ENCODE measurements at places on chromosomes 2 and 18. TPM values are rescaled to one million over a fixed set of nuclear protein-coding genes. Genes with fewer than 3 reads are reported as not detected.

The C2orf66 gene
- 0.18 TPM for polyA plus RNA-seq

The COBLL1 gene
- polyA plus RNA-seq, result 19.6 TPM

The PAIP2B gene
- 8.0 TPM for polyA plus RNA-seq

The SH2D6 gene
- 1.5 TPM for polyA plus RNA-seq

The KIF1A gene
- polyA plus RNA-seq, result 4.3 TPM

The RTP5 gene
- polyA plus RNA-seq, result not detected

The MYCN gene
- 73.2 TPM for polyA plus RNA-seq

The LIMS3 gene
- 5.2 TPM for polyA plus RNA-seq

The SERPINB12 gene
- polyA plus RNA-seq, result not detected

The ARHGEF33 gene
- polyA plus RNA-seq, result 1.00 TPM

The GNAL gene
- 9.3 TPM for polyA plus RNA-seq

The AQP4 gene
- polyA plus RNA-seq, result not detected

The DUSP11 gene
- polyA plus RNA-seq, result 22.2 TPM

The DNMT3A gene
- polyA plus RNA-seq, result 52.9 TPM

DNA sequence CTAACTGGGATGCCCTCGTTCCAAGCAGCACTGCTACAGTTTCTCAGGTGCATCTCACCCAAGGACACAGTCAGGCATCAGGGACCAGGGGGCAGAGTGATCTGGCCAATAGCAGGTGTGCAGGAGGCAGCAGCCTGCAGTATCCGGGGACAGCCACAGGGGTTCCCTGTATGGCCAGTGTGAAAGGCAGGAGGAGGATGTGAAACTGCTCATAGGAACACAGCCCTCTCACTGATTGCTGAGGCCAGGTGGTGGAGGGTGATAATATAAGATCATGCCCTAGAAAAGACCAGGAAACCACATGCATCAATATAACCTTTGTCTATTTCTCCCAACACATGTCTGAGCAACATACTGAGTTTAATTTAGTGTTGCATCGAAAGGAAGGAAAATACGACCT lies 112.7 kb upstream of the TACR1 start:
- no peak overlapping the region for H3K4me3 ChIP-seq
- H3K4me1 ChIP-seq, result no peaks in the 10 kb centered on the region
- no peaks in the 10 kb centered on the region for H3K27me3 ChIP-seq
- no peak for DNase-seq

DNA sequence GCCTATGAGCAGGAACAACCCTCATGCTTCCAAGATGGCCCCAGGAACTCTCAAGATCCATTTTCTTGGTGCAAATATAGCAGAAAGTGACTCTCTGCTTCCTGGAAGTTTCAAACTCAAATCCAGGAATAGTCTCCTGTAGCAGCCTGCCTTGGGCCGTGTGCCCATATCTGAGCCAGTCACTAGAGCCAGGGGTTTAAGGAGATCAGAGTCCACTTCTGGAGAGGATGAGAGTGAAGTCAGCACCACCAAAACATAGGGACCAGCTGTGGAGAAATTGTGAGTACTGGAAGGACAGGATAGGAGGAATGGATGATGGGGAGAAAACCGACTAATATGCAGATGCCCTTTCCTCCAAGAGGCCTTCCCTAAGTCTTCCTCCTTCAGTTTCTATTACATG lies 33.2 kb downstream of the PSD4 start:
- DNase-seq, result no peak
- peaks cover 4% of the 10 kb centered on the region for H3K4me1 ChIP-seq
- H3K27me3 ChIP-seq, result no peaks in the 10 kb centered on the region
- H3K4me3 ChIP-seq, result no peak overlapping the region
- no peaks in the 10 kb centered on the region for H3K36me3 ChIP-seq
- no peak overlapping the region for H3K27ac ChIP-seq

DNA sequence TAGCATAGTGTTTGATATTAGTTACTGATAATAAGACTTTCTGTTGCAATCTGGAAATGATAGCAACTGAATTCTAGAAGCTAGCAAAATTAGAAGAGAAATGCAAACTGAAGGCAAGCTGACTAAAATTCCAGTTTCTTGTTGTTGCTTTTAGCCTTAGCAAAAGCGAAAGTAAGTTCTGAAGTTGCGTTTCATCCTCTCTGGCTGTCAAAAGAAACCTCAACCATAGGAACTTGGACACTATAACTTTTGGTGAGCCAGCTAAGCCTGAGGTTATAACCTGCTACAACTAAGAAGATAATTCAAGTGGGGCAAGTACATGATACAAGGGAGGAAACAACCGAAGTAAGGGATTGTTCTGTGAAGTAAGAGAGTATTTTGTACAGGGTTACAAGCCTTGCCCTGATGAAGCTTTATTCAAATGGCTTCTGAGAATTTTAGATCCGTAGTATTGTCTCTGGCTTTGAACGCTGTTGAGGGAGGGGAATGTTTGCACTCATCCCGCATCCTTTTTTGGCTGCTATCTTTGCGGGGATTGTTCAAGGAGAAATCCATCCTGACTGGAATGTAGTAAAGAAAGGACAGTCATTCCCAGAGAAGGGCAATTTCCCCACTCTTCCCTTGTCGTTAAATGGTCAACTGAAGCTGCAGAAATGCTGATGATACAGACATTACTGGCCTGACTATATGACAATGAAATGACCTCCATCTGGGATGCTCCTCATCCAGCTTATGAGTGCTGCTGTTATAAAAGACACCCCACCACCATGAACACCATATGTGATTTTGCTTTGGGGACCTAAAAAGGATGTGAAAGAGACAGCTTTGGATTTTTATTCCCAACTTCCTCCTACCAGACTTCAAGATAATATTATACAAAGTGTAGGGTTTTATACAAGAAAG lies 7.0 kb upstream of the TMX3 start:
- H3K4me1 ChIP-seq, result no peaks in the 10 kb centered on the region
- DNase-seq, result peak; percentile 45
- no peak overlapping the region for H3K27ac ChIP-seq
- no peaks in the 10 kb centered on the region for H3K36me3 ChIP-seq

DNA sequence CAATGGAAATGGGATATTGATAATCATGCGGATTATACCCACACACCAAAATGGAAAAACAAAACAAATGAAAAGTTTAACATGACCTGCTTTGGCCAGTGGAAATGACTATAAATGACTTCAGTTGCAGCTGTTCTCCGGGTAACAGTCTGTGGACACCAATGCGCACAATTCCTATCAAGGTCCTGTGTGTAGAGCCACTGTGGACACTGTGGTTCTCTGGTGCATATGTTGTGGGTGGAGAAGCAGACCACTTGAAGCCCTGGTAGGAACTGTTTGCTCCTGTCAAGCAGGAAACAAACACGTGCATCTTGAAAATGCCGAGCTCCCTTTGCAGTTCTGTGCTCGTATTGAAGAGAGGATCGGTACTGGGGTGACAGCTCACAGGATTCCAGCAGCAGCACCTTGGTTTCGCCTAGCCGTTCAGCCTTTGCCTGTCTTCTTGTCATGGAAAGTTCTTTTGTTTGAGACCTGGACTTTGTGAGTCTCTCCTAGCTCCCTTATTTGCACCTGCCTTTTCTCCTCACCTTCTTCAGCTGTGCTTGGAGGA lies 32.9 kb downstream of the NCK2 start:
- H3K36me3 ChIP-seq, result no peaks in the 10 kb centered on the region
- H3K27ac ChIP-seq, result no peak overlapping the region
- no peaks in the 10 kb centered on the region for H3K4me1 ChIP-seq
- no peak overlapping the region for H3K4me3 ChIP-seq

DNA sequence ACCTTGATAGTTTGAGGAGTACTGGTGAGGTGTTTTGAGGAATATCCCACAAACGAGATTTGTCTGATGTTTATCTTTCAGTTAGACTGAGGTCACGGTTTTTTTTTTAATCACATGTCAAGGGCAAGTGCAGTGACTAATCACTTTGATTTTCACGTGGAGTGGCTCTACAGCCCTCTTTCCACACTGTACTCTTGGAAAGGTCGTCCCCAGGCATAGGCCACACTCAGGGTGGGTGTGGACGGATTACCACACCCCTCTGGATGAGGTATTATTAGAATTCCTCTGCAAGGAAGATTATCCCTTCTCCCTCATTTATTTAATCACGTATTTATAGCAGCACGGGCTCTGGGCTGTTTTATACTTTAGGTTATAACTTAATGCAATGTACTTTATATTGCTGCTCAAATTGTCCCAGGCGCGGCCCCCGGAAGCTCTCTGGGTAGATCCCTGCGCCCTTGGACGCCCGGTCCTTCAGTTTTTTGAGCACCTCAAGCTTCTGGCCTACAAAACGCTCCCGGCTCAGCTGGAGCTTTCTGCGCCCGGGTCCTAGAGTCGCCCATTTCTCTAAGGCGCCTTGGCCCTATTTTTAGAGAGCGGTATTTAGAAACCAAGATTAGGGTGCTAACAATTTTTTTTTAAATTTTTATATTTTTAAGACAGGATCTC lies 515 bp upstream of the PLEKHB2 start:
- no peaks in the 10 kb centered on the region for H3K27me3 ChIP-seq
- peak; percentile 85 for DNase-seq
- peaks cover 9% of the 10 kb centered on the region for H3K4me1 ChIP-seq

DNA sequence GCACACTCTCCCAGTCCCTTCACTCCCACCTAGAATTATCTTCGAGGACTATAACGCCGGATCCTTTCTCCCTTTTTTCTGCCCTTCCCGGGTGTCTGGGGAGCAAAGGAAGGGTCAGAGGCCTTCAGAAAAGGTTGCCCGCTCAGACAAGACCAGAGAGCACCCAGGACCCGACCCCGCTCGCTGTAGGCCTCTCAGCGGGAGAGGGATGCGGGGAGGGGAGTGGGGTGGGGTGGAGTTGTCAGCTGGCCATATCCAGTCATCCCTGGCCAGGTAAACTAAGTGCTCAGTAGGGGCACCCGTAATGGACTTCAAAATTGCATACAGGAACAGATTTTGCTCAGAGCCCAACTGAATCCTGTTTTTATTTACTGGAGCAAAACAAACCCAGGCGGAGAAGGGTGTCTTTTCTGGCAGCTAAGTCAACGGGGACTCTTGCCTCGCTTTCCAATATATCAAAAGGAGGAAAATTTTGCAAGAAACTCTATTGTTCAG lies 65.0 kb downstream of the NOL4 start:
- no peak overlapping the region for H3K27ac ChIP-seq
- H3K27me3 ChIP-seq, result peaks cover 41% of the 10 kb centered on the region
- H3K4me1 ChIP-seq, result no peaks in the 10 kb centered on the region
- no peak for DNase-seq
- H3K36me3 ChIP-seq, result no peaks in the 10 kb centered on the region
- peak overlapping the region; percentile 34 for H3K4me3 ChIP-seq

DNA sequence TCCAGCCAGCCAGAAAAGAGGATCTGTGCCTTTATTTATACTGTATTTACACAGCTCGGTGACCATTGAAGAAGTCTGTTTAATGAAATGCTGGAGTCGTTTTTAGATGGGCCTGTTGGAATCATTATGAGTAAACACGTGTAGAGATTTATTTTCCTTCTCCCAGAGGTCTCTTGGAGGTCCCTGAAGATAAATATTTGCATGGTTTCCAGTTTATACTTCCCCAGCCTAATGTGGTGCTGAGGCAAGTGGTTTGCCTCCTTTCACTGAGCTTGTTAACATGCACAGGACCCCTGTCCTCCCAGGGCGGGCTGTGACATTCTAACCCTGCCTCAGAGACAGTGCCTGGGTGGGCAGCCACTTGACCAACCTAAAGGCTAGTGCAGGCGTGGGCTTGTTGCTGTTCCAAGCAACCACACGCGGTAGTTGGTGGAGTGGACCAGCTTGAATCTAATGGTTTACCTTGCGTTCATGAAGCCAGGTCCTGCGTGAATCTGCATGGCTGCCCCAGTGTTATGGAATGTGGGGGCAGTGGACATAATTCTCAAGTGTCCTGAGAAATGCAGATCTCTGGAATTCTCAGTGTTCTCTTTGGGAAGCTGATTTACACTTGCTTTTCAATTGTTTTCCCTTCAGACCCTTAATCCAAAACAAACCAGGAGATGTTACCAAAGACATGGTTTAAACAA lies 130.2 kb upstream of the DLX2 start:
- peaks cover 2% of the 10 kb centered on the region for H3K4me1 ChIP-seq
- no peak for DNase-seq
- H3K36me3 ChIP-seq, result no peaks in the 10 kb centered on the region
- peaks cover 43% of the 10 kb centered on the region for H3K27me3 ChIP-seq
- H3K4me3 ChIP-seq, result no peak overlapping the region

DNA sequence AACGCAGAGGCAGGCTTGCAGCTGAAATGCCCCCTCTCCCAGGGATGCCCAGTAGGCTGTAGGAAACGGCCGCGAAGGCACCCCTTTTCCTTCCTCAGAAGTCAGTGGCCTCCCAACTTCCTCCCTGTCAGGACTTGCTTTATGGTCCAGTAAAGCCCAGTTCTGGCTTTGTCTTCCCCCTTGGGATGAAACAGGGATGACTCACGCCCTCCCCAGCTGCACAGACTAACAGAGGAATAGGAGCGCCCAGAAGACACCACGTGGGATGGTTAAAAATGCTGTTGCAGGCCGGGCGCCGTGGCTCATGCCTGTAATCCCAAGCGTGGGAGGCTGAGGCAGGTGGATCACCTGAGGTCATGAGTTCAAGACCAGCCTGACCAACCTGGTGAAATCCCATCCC lies 6.9 kb downstream of the CREG2 start:
- peaks cover 7% of the 10 kb centered on the region for H3K4me1 ChIP-seq
- peaks cover 21% of the 10 kb centered on the region for H3K27me3 ChIP-seq
- DNase-seq, result peak; percentile 81
- no peak overlapping the region for H3K4me3 ChIP-seq

- no peak for DNase-seq
- H3K4me3 ChIP-seq, result no peak overlapping the region
- H3K36me3 ChIP-seq, result no peaks in the 10 kb centered on the region
- H3K4me1 ChIP-seq, result peaks cover 17% of the 10 kb centered on the region
- no peaks in the 10 kb centered on the region for H3K27me3 ChIP-seq
These were observed 150.8 kb downstream of the CCDC85A start for GRCh38 chr2:56334622-56335021.

DNA sequence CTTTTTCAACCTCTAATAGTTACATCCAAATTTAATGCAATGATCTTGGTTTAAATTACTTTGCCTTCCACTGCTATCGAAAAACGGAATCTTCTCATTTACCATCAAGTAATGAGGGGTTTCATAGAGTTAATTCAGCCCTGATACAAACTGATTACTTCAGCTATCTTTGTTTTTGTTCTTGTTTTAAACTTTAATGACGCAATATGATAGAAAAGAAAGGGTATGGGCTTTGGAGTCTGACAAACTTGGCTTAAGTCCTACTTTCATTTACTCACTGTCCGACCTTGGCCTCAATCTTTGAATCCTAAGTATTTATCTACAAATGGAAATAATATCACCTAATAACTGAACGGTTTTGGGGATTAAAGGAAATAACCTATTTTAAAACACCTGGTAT lies 16.1 kb downstream of the ADAM17 start:
- no peaks in the 10 kb centered on the region for H3K4me1 ChIP-seq
- peaks cover 6% of the 10 kb centered on the region for H3K36me3 ChIP-seq
- H3K4me3 ChIP-seq, result no peak overlapping the region
- H3K27me3 ChIP-seq, result no peaks in the 10 kb centered on the region
- DNase-seq, result no peak
- no peak overlapping the region for H3K27ac ChIP-seq

GRCh38 chr2:98020992-98021713 lies 25.4 kb upstream of the TMEM131 start:
- no peaks in the 10 kb centered on the region for H3K36me3 ChIP-seq
- H3K27me3 ChIP-seq, result no peaks in the 10 kb centered on the region
- peaks cover 4% of the 10 kb centered on the region for H3K4me1 ChIP-seq
- no peak overlapping the region for H3K27ac ChIP-seq
- DNase-seq, result no peak

GRCh38 chr2:226669905-226670304 lies 129.7 kb downstream of the IRS1 start:
- DNase-seq, result no peak
- peaks cover 20% of the 10 kb centered on the region for H3K4me1 ChIP-seq
- no peak overlapping the region for H3K4me3 ChIP-seq
- H3K27ac ChIP-seq, result no peak overlapping the region

GRCh38 chr2:41498781-41499180 lies 549.0 kb upstream of the PKDCC start:
- H3K4me1 ChIP-seq, result no peaks in the 10 kb centered on the region
- no peaks in the 10 kb centered on the region for H3K27me3 ChIP-seq
- no peak overlapping the region for H3K4me3 ChIP-seq

Measured in cardiac muscle cell (in vitro differentiated cells and primary cell).